ENCODE measurements at places on chromosomes 4 and X.
A peak's percentile ranks its signal among the peaks of the same experiment; 100 is the strongest.

DNA sequence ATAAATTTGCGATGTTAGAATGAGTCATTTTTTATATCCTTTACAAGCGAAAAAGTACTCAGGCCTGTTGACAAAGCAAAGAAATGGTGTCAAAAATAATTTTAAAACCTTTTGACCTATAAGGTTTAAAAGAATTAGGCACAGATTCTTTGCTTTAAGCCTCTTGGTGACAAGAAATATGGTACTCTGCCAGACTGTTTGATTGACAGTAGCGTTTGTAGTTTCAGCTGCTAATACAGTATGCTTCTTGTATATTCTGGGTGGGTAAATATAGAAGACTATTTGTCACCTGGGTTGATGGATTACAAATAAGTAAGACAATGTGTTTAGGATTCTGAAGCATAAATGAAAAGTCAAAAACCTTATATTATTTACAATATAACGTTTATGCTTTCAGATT, 193.1 kb upstream of the PITX2 start:
- DNase-seq: peak; percentile 92

GRCh38 chrX:18578546-18578945, 93.4 kb downstream of the RS1 start:
- DNase-seq: no peak

GRCh38 chr4:186081202-186081807, 12.3 kb downstream of the TLR3 start:
- DNase-seq: no peak

DNA sequence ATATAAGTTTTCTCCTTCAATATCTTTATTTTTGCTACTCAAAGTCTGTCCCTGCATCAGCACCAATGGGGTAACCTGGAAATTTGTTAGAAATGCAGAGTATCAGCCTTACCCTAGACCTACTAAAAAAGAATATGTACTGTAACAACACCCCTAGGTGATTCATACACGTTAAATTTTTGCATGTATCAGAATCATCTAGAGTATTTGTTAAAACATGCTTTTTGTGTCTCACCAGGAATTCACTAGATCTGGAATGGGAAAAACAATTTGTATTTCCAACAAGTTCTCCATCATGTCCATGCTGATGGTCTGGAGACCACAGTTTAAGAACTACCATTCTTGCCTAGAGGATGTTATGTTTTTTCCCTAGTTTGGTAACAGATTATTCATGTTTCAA, 196.0 kb upstream of the EDNRA start:
- DNase-seq: no peak

GRCh38 chr4:138542191-138542776, 300.1 kb upstream of the SLC7A11 start:
- no peak for DNase-seq

- DNase-seq: no peak
Measured at GRCh38 chr4:126727461-126727860, 905.3 kb upstream of the INTU start.

- no peak for DNase-seq
Measured at GRCh38 chrX:24243692-24244091, 70.2 kb downstream of the SUPT20HL2 start.

- DNase-seq: no peak
Measured at GRCh38 chr4:930028-930551, 2.0 kb downstream of the GAK start.

DNA sequence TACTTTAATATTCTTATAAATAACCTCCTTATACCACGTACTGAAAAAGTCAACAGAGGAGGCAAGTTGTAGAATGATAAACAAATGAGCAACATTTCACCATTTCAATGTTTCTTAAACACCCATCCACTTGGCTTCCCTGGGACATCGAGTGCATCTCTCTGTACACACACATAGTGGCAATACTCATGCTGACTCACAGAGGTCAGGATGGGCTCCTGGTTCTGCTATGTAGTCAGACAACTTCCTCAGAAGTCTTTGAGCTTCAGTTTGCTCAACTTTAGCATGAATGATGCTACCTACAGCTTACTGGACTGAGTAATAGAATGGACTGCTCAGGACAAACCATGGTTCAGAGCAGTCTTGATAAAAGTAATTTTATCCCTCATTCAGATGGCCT, 56.9 kb downstream of the MAD2L1 start:
- no peak for DNase-seq

GRCh38 chr4:151659601-151660364, 101.0 kb downstream of the GATB start:
- DNase-seq: no peak

DNA sequence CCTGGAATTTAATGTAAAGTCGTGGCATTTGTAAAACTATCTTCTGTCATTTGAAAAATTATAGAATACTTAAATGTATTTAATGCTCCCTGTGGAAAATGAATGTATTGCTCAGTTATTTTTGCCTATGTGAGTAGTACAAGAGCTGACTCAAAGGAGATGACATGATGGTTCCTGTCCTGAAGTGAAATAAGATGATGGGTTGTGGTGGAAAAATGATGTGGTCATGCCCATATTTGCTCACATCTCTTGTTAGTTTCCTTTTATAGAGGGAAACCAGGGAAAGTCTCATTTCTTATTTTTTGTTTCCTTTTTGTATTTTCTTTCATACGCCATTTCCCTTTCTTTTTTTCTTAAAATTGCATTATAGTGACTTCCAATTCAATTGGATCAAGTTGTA, 23.7 kb downstream of the PLS3 start:
- DNase-seq: no peak

DNA sequence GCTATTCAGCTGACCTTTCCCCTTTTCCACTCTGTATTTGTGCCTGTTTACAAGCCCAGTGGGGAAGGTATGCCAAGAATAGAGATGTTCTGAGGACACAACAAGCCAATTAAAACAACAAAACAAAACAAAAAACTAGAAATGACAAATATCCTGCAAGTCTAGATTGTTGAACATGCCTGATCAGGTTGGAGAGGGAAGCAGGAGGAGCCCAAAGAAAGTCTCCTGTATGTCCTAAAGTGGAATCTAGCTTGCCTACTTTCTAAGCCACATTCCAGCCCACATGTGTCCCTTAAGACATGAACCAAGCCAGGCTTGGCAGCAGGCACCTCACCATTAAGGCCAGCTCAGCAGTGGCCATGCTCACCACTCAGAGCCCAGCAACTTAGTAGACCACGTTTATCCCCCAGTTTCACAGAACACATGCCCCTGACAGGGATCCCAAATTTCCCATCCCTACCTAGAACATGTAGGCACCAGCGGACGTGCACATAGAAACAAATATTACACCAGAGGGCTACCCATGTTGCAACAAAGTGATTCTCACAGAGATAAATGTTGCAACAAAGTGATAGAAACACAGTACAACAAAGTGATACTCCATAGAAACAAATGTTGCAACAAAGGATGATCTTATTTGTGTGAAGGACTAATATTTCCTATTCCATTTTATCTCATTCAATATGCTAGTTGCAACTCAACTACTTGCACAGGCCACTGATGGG, 48.3 kb downstream of the CD99L2 start:
- no peak for DNase-seq

DNA sequence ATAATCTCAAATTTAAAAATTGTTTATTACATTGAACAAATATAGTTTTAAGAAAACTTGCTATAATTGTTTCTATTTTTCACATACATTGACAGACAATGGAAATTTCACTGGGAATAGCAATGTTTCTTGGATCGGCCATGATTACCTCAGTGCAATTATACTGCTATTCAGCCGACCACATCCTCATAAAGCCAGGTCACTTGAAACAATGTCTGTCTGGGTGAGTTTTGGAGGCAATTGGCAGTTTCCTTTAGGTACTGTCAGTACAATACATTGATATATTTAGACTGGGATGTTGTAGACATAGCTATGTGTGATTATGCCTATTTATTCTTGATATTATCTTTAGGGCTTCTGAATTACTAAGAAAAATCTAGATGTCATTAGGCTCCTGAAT, 89.5 kb upstream of the VEGFC start:
- DNase-seq: no peak

GRCh38 chr4:94411296-94411695, 40.4 kb upstream of the PDLIM5 start:
- DNase-seq: no peak

DNA sequence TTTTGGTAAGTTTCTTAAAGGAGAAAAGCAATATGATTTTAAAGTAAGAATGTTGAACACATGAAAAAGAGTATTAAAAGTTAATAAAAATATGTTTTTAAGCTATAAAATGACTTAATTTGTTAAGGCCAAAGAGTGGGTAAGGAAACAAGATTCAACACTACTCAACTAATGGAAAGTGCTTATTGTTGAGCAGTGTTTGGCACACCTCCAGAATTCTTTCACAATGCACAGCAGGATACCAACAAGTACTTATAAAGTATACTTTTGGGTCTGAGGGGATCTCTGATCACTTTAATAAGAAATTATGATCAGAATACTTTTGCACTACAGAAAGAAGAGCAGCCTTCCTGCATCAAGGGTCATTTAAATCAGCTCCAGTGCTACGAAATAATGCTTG, 5.9 kb downstream of the LAMP2 start:
- no peak for DNase-seq

DNA sequence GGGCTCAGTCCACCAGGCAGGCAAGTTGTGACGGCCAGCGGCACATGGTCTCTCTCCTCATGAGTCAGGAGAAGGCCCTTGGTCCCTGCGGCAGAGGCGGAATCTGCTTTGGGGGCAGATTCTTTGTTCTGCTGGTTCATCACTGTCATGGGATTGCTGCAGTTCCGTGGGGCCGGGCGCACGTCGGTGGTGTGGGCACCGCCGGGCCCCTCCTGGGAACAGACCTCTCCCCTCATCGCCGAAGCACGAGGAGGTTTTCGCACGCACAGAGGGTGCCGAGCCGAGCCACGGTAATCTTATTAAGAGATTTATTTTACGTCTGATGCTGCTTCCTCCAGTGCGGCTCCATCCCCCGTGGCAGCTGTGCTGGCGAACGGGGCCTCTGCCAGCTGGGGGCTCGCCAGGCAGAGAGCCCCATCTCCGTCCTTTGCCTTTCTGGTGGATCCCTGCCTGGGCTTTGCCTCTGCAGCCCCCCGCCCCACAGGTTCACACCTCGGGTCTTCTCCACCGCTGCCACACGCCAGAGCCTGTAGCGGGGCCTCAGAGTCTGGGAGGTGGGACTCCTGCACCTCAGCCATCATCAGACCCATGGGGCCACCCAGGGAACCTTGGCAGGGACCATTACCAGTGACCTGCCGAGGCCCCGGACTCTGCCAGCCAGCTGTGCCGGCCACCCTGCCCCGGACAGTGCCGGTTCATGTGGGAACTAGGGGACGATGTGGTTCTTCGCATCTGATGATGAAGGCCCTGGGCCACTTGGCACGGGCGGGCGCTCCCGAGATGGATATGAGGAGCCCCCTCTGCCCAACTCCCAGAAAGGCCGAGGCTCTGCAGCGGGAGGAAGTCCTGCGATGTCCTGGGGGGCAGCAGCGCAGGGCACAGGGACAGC, 86.7 kb upstream of the NKX1-1 start:
- DNase-seq: peak; percentile 71

DNA sequence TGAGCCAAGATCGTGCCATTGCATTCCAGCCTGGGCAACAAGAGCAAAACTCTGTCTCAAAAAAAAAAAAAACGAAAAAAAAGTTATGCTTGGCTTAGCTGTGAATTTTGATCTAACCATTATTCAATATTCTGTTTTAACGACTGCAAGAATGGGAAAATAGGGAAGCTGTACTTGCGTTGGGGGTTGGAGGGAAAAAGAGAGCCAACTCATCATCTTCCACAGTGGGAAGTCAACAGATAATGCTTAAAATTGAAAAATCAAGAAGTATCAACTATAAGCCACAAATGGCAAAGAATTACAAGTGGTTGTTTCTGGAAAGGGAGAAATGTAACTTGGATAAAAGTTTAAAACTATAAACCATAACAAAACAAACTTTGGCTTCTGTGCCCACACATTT, 2.9 kb downstream of the TEC start:
- no peak for DNase-seq

DNA sequence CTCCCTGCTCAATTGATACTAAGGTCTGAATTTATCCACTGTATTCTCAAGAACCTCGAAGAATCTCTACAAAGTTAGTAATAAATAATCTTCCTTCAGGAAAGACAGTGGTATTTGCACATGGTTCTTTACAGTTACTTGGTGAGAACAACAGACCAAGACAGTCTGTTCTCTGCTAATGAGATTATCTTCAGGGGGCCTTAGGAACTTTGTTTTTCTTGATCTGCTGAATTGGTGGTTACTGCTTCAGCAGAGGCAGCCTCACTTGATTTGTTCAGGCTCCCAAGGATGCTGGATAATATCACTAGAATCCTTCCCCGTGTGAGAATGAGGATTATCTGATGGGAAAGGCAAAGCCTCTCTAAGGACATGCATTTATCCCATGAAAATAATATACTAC, 64.8 kb downstream of the CBR4 start:
- no peak for DNase-seq

DNA sequence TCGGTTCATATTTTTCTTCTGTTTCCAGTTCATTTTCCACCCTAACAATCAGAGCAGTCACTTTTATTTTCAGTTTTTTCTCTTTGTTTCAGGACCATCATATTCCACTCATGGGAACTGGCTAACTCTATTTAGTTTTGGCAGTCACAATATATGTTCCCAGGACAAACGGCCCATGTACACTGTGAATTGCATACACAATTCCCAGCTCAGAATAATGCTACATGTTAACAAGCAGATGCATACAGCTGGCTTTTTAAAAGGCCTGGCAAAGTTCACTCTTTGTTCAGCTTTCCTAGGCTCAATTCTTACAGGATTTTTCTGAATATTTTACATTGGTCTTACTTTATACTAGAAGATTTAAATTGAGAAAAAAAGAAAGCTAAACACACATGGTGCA, 224.9 kb downstream of the ANKRD50 start:
- DNase-seq: no peak

GRCh38 chrX:123570011-123570590, 162.8 kb downstream of the THOC2 start:
- DNase-seq: no peak

DNA sequence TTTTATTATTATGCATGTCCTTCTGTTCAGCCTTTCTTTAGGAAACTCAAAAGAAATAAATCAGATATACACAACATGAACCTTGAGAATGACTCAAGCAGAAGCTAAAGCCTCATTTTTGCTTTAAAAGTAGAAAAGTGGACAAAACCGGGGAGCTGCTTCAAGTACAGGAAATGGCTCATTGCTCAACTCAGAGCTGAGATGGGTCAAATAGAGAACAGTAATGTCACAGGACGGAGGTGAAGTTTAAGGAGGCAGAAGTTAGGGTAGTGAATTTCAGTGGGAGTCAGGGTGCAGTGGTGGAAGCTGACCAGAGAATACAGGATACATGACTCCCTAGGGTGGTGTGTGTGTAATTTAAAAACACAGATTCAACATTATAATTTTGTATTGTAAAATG, 22.2 kb downstream of the PHKA2 start:
- DNase-seq: no peak

GRCh38 chrX:154348114-154348531, 26.3 kb downstream of the FLNA start:
- no peak for DNase-seq

- DNase-seq: no peak
Measured at GRCh38 chr4:142497606-142498005, 348.5 kb downstream of the INPP4B start.

GRCh38 chr4:67355806-67356205, 189.5 kb downstream of the CENPC start:
- no peak for DNase-seq

- DNase-seq: peak; percentile 73
Measured at GRCh38 chrX:22800360-22800759, 199.4 kb upstream of the DDX53 start.

GRCh38 chr4:187141101-187141500, 417.4 kb upstream of the FAT1 start:
- no peak for DNase-seq

All from myocyte (in vitro differentiated cells).